B cell (primary cell): ENCODE measurements at places on chromosomes 16 and 17. TPM values are rescaled to one million over a fixed set of nuclear protein-coding genes. Genes with fewer than 3 reads are reported as not detected.
A peak's percentile ranks its signal among the peaks of the same experiment; 100 is the strongest.

DNA sequence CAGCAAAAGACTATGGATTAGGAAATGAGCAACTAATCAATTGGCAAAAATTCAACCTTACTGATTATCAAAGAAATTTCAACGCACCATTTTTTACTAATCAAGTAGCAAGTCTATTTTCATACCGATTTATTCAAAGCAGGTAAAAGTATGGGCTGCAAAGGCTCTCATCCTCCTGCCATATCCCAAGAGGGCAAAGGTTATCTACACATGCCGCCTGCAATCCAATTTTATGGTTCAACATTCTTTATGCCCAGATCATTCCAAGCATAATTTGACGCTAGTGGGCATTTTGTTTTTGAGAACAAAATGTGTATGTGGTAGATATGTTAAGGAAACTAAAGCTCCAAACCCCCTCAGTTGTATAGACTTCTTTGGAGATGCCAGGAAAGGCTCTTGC is 270.6 kb downstream of the MAF start:
- no peak overlapping the region for H3K4me3 ChIP-seq
- peaks cover 6% of the 10 kb centered on the region for H3K4me1 ChIP-seq
- H3K27me3 ChIP-seq, result peaks cover 4% of the 10 kb centered on the region
- DNase-seq, result no peak
- no peaks in the 10 kb centered on the region for H3K36me3 ChIP-seq
- H3K27ac ChIP-seq, result no peak overlapping the region

DNA sequence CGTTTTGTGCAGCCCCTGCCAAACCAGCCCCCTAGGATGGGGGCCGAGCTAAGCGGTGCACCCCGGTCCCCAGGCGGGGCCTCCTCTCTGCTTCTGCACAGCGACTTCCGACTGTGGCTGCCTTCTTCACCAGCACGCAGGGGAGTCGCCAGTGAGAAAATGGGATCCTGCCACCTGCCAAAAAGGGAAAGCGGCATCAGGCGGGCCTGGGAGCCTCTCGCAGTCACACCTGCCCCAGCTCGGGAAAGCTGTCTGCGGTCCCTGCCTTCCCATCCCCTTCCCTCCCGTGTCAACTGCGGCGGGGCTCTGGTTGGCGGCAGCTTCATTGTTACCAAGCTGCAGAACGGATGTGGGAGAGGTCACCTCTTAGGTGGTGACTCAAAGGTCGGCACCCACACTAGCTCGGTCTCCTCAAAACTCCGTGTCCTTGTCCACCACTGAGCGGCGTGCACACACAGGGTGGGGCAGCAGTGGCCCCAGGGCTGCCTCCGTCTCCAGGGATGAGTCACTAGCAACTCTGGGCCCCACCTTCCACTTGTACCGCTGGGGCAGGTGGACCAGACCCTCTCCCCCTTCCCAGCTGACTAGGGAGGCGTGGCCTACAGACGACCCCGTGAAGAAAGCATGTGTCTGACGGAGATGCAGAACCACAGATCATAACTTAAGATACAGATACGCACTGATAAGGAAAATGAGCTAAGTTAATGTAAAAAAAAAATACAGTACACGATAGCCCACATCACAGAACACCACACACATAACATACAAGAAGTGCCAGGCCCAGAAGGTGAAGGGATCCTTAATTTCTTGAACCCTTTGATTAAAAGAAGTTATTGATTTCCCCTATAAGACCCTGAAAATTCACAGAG is 1.5 kb upstream of the PCYT2 start:
- H3K27me3 ChIP-seq, result no peaks in the 10 kb centered on the region
- no peak for DNase-seq
- peaks cover 30% of the 10 kb centered on the region for H3K4me1 ChIP-seq
- no peak overlapping the region for H3K4me3 ChIP-seq
- H3K36me3 ChIP-seq, result no peaks in the 10 kb centered on the region

DNA sequence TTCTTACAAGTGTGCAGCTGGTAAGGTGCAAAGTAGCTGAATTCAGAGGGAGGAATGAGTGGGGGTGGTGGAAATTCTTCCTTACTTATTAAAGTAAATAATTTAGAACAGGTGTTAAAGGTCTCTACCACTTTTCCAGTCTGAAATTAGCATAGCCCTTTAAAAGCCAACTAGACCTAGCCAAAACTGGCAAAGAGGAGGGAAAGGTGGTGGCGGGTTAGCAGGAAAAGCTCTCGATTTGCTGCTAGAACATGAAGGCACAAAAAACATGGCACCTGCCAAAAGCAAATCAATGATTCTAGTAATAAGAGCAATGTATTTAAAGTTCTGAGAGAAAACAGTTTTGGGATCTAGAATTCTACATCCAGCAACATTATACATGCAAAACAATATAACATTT is 157.7 kb downstream of the PARN start:
- DNase-seq, result no peak
- peaks cover 4% of the 10 kb centered on the region for H3K36me3 ChIP-seq
- no peak overlapping the region for H3K4me3 ChIP-seq

GRCh38 chr17:11239379-11239970 is 1.5 kb upstream of the SHISA6 start:
- DNase-seq, result no peak
- no peaks in the 10 kb centered on the region for H3K27me3 ChIP-seq
- H3K4me1 ChIP-seq, result no peaks in the 10 kb centered on the region
- H3K36me3 ChIP-seq, result no peaks in the 10 kb centered on the region
- H3K27ac ChIP-seq, result no peak overlapping the region

RASL10B gene
- total RNA-seq, result 1.2 TPM in 1 of 2 replicates, not detected in the other

DNA sequence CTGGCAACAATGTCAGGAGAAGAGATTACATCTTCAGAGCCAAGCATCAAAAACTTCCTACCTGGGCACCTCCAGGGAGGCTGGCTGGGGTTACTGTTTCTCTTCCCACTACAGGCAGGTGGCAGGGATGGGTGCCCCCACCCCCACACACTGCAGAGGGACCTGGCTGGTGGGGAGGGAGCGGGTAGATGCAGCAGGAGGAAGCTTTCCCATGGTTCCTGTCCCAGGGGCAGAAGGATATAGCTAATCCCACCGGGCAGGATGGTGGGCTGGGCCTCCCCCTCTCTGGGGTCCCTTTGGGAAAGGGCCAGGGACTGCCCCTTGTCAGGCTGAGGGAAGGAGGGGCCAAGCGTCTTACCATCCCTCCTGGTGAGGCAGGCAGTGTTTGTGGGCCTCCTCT is 16.7 kb upstream of the MTMR4 start:
- H3K4me3 ChIP-seq, result peak overlapping the region; percentile 22
- peaks cover 13% of the 10 kb centered on the region for H3K4me1 ChIP-seq

- no peak overlapping the region for H3K27ac ChIP-seq
- no peak overlapping the region for H3K4me3 ChIP-seq
- peaks cover 4% of the 10 kb centered on the region for H3K4me1 ChIP-seq
- H3K36me3 ChIP-seq, result no peaks in the 10 kb centered on the region
- no peaks in the 10 kb centered on the region for H3K27me3 ChIP-seq
- no peak for DNase-seq
These were observed 5.7 kb upstream of the NUP93 start for GRCh38 chr16:56724191-56724590.

PRR15L gene
- total RNA-seq, result not detected in 2 replicates

DNA sequence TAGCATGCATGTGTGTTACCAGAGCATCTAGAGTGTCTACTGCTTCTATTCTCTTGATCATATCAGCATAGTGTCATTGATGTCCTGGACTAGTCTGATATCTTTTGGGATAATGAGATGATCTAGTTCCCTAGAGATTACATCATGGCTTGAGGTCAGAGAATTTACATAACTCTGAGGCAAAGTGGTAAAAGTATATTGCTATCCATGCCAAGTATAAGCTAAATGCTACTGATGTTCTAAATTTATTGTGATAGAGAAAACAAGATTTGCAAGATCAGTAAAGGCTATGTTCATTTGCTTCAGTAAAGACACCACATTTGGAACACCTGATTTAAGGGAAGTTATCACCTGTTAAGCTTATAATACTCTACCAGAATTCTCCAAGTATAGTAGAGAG is 280.7 kb upstream of the PSMD7 start:
- DNase-seq, result no peak
- no peak overlapping the region for H3K4me3 ChIP-seq
- no peaks in the 10 kb centered on the region for H3K36me3 ChIP-seq
- no peak overlapping the region for H3K27ac ChIP-seq
- H3K27me3 ChIP-seq, result no peaks in the 10 kb centered on the region

DNA sequence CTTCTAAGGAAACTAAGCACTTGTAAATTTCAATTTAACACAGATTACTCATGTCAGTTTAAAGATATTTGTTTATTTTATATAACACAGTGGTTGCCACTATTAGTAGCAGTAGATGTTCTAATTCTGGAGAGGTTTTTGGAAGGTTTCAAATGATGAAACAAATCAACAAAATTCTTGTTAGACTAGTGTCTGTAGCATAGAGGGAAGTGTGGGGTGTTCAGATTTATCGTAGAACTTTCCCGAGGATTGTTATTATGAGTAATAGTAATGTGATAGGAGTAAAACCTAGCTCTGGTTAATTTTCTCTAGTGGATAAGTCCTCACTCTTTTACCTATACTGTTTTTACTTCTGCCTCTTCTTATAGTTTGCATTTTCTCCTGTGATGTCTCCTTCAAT is 6.3 kb downstream of the GAN start:
- H3K4me1 ChIP-seq, result peaks cover 1% of the 10 kb centered on the region
- H3K4me3 ChIP-seq, result no peak overlapping the region
- DNase-seq, result no peak

DNA sequence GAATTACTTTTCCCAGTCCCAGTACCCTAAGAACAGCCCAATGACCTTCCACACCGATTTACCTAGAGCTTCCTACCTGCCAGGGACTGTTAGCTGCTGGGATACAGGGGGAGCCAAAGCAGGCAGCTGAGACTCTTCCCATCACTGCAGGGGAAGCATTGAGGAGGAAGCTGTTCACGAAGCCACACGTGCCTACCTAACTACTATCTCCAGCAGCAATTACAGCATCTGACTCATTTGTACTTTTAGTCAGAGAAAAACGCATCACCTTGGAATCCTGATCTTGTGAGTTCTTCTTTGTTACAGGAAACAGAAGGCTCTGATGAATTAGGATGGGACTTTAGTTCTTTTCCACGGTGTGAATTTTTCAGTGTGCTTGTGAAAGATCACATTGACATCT is 113.7 kb upstream of the DHX40 start:
- DNase-seq, result no peak
- H3K27me3 ChIP-seq, result no peaks in the 10 kb centered on the region
- no peak overlapping the region for H3K27ac ChIP-seq
- no peaks in the 10 kb centered on the region for H3K36me3 ChIP-seq
- no peaks in the 10 kb centered on the region for H3K4me1 ChIP-seq
